ENCODE measurements at places on chromosomes 13 and 19.

- no peak for DNase-seq
Observed at GRCh38 chr19:20928371-20928770, 5.3 kb downstream of the ZNF85 start.

- DNase-seq = peak; percentile 69
Observed at GRCh38 chr19:45607071-45608029, 5.3 kb upstream of the GPR4 start.

GRCh38 chr19:42285988-42286348, 16.0 kb upstream of the PRR19 start:
- no peak for DNase-seq

- peak; percentile 56 for DNase-seq
Observed at GRCh38 chr13:73722120-73722519, 412.1 kb downstream of the KLF12 start.

GRCh38 chr13:95455782-95456181, 96.7 kb upstream of the CLDN10 start:
- DNase-seq = no peak

DNA sequence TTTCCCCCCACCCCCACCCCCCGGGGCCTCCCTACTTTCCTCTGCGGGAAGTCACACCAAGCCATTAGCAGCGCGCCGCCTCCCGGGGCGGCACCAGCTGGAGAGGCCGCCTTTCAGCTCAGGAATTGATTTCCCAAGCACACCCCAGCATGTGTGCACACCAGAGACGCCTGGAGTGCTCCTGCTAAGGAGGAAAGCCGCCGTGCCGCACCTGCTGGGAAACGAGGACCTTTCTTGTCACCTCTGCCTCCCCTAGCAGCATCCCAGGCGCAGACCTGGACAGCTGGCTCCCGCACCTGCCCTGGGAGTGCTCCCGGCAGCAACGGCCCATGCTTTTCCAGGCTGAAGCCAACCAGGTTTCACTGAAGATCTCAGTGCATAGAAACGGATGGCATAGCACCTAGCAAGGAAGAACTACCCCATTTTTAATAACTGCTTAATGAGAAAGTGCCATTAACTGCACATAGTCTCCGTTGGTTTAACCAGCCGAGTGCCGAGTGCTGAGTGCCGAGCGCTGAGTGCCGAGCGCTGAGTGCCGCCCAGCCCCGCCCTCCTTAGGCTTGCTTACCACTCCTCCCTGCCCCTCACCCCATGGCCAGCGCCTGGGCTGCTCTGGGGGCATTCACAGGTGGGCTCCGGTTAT, 165.0 kb downstream of the USP12 start:
- DNase-seq = no peak

DNA sequence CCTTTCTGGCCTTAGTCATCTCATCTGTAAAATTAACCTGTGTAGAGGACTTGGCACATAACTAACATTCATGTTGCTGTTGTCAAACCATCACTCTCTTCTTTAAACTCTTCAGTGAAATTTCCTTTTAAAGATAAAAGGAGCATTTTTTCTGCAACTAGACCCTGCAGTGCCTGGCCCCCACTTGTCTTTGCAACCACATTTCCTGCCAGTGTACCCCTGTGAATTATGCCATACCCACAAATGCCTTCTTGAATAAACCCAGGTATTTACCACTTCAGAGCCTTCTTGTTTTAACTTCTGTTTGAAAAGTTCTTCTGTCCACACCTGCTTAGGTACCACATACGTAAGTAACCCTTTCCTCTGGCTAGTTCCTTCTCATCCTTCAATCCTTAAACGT, 118.8 kb downstream of the CDK8 start:
- DNase-seq = no peak

GRCh38 chr19:6267552-6268381, 12.0 kb downstream of the MLLT1 start:
- no peak for DNase-seq

GRCh38 chr13:105991131-105991530, 544.3 kb downstream of the EFNB2 start:
- no peak for DNase-seq

Measured in COLO829 (cell line).